ENCODE measurements at places on chromosomes 11 and 22.
A peak's percentile ranks its signal among the peaks of the same experiment; 100 is the strongest.

DNA sequence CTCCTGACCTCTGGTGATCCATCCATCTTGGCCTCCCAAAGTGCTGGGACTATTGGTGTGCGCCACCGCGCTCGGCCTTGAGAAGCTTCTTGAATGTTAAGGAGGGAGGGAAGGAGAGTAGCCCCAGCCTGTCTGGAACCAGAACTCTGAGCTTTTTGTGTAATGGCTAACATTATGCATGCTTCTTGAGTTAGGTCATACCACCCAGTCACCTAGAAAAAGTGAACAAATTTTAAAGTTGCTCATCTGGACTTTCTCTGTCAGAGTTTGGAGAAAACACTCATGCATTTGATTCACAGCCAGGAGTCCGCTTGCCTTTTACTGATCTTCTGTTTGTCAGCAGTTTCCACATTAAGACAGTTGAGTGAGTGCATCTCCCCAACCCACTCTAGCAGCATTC, 82.1 kb downstream of the PPP6R3 start:
- peak; percentile 23 for DNase-seq
- no peak overlapping the region for H3K27ac ChIP-seq

DNA sequence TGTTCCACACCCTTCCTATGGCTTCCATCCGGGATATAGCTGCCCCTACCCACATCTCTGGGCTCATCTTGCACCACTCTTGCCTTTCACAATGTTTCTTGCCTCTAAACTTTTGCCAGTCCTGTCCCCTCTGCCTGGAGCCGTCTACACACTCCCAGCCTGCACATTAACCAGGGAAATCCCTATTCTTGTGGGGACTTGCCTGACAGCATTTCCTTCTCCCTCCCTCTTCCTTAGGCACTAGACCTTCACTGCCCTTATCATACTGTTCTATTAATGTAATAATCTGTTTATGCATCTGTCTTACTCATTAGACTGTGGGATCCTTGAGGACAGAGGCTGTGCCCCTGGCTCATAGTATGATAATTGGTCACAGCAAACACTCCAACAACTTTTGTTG, 5.8 kb upstream of the TTC12 start:
- no peaks in the 10 kb centered on the region for H3K36me3 ChIP-seq
- H3K4me3 ChIP-seq: no peak overlapping the region
- H3K4me1 ChIP-seq: peaks cover 5% of the 10 kb centered on the region

- DNase-seq: no peak
- H3K4me1 ChIP-seq: no peaks in the 10 kb centered on the region
- no peak overlapping the region for H3K27ac ChIP-seq
Observed at GRCh38 chr22:19621373-19622060, 92.8 kb upstream of the SEPTIN5 start.

GRCh38 chr11:107856981-107857517, 1.5 kb downstream of the SLC35F2 start:
- no peaks in the 10 kb centered on the region for H3K27me3 ChIP-seq
- H3K4me1 ChIP-seq: peaks cover 28% of the 10 kb centered on the region
- peaks cover 6% of the 10 kb centered on the region for H3K36me3 ChIP-seq

GRCh38 chr11:3121416-3121815, 43.7 kb downstream of the OSBPL5 start:
- no peak overlapping the region for H3K27ac ChIP-seq
- no peak for DNase-seq
- H3K27me3 ChIP-seq: no peaks in the 10 kb centered on the region
- no peak overlapping the region for H3K4me3 ChIP-seq
- H3K36me3 ChIP-seq: peaks cover 95% of the 10 kb centered on the region
- H3K4me1 ChIP-seq: peaks cover 39% of the 10 kb centered on the region

GRCh38 chr11:107720303-107720774, 8.5 kb upstream of the SLN start:
- no peaks in the 10 kb centered on the region for H3K36me3 ChIP-seq
- no peak overlapping the region for H3K4me3 ChIP-seq
- DNase-seq: no peak
- peaks cover 39% of the 10 kb centered on the region for H3K27me3 ChIP-seq

GRCh38 chr22:35353318-35353717, 27.6 kb upstream of the HMOX1 start:
- no peak overlapping the region for H3K4me3 ChIP-seq
- H3K27ac ChIP-seq: no peak overlapping the region
- H3K4me1 ChIP-seq: peaks cover 17% of the 10 kb centered on the region

DNA sequence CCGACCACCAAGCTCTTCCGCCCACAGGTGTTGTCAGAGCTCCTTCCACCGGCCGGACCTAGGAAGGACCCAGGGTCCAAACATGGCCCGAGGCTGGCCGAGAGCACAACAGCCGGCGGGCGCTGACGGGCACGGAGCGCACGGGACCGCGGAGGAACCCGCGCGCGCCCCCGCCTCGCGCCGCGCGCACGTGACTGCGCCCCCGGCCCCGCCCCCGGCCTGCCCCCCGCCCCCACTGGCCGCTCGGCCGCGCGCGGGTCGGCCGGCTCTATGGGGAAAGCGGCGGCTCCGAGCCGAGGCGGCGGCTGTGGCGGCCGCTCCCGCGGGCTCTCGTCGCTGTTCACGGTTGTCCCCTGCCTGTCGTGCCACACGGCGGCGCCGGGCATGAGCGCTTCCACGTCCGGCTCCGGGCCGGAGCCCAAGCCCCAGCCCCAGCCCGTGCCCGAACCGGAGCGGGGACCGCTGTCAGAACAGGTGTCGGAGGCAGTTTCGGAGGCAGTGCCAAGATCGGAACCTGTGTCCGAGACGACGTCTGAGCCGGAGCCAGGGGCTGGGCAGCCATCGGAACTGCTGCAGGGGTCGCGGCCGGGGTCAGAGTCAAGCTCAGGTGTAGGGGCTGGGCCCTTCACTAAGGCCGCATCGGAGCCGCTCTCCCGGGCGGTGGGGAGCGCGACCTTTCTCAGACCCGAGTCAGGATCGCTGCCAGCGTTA, at the start of gene OSBP2:
Gene OSBP2 (plus strand): TSS at position 235 of the 711 bp plus-strand sequence. CDS start 36 bp downstream, at position 271.
- no peak for DNase-seq
- peak within 1 kb of the TSS; percentile 72 for H3K4me3 ChIP-seq
- peaks cover 5% of the 10 kb centered on the region for H3K36me3 ChIP-seq
- no peak within 1 kb of the TSS for H3K27ac ChIP-seq

DNA sequence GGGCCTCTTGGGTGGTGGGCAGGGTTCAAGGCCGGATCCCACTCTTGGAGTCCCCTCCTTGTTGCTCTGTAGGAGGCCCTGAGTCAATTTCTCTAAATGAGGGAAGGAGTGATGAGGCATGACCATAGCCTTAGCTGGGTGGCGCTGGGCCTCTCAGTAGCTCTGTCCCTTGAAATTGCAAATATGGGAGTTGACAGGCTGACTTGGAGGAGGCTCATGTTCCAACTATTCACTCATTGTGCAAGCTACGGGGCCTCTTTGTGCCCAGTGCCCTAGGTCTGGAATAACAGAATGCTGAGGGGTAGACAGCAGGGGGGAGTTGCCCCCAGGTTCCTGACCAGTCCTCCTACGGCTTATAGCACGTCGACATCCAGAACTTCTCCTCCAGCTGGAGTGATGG, 8.0 kb downstream of the SELENOM start:
- H3K27me3 ChIP-seq: no peaks in the 10 kb centered on the region
- no peak overlapping the region for H3K4me3 ChIP-seq
- H3K36me3 ChIP-seq: peaks cover 26% of the 10 kb centered on the region
- DNase-seq: no peak

DNA sequence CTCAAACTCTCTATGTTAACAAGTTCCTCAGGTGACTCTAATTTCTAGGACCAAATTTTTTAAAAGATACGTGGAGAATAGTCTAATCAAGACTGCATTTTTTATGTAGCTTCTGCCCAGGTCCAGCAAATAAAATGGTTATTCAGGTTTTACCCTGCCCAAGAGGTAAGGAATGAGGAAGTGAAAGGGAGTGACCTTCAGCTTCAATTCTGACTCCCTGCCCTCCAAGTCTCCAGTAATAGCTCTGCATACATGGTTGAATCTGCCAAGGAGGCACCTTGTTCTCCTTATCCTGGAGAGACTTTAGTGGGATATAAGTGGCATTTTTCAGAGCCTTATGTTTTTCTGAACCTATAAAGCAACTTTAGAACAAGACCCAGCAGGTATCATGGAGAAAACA, 15.5 kb downstream of the MUC15 start:
- no peak for DNase-seq
- H3K4me1 ChIP-seq: no peaks in the 10 kb centered on the region
- no peak overlapping the region for H3K27ac ChIP-seq
- H3K27me3 ChIP-seq: peaks cover 28% of the 10 kb centered on the region
- no peak overlapping the region for H3K4me3 ChIP-seq
- H3K36me3 ChIP-seq: no peaks in the 10 kb centered on the region

- H3K27me3 ChIP-seq: no peaks in the 10 kb centered on the region
- no peak overlapping the region for H3K27ac ChIP-seq
- H3K36me3 ChIP-seq: no peaks in the 10 kb centered on the region
- H3K4me1 ChIP-seq: peaks cover 13% of the 10 kb centered on the region
- no peak for DNase-seq
- no peak overlapping the region for H3K4me3 ChIP-seq
Observed at GRCh38 chr11:110778343-110778742, 66.1 kb upstream of the ARHGAP20 start.

DNA sequence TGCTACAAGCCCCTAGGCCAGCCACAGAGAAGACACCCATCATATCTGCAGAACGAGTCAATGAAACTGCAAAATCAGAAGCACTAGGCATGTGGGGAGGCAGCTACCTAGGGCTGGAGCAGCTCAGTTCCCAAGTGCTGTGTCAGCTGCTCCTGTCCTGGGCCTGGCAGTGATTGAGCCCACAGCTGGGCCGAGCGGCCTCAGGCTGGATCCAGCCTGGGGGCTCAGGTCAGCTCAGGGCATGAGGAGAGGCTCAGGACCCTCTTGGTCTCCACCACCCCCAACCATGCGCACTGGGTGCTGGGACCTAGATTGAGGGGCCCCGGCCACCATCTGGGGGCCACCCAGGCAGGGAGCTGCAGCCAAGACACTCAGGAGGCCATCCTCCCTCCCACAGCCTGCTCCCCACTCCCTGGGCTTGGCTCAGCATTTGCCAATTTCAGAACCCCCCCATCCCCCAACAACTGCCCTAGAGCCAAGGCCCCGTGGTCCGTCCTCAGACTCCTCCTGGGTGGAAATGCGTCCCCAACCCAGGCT, 2.4 kb upstream of the TNNT3 start:
- no peaks in the 10 kb centered on the region for H3K36me3 ChIP-seq
- H3K27ac ChIP-seq: no peak overlapping the region
- no peaks in the 10 kb centered on the region for H3K4me1 ChIP-seq

- no peak overlapping the region for H3K4me3 ChIP-seq
- no peaks in the 10 kb centered on the region for H3K4me1 ChIP-seq
- no peaks in the 10 kb centered on the region for H3K36me3 ChIP-seq
- no peak for DNase-seq
- no peak overlapping the region for H3K27ac ChIP-seq
- no peaks in the 10 kb centered on the region for H3K27me3 ChIP-seq
Observed at GRCh38 chr22:48639896-48640748, 1187.6 kb downstream of the BRD1 start.

- peaks cover 30% of the 10 kb centered on the region for H3K36me3 ChIP-seq
- no peak overlapping the region for H3K4me3 ChIP-seq
- peaks cover 9% of the 10 kb centered on the region for H3K4me1 ChIP-seq
- H3K27ac ChIP-seq: no peak overlapping the region
- no peaks in the 10 kb centered on the region for H3K27me3 ChIP-seq
Observed at GRCh38 chr22:27877501-27877900, 41.6 kb downstream of the PITPNB start.

DNA sequence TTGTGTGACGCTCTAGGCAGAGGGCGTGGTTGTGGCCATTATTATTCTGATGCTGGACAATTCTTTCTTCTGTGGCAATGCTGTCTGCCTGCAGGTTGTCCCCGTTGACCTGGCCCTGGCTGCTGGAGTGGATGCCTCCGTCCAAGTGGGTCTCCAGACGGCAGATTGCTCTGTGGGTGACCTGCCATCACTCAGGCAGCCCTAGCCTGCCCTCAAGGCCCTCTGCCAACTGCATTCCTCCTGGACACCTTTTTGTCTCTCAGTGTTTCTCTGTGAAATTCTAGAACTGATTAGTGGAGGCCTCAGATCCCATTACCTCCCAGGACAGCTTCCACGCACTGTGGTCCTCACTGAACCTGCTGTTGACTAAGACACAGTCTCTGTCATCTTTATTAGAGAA, 86.7 kb downstream of the TBC1D22A start:
- H3K4me1 ChIP-seq: peaks cover 29% of the 10 kb centered on the region
- H3K27me3 ChIP-seq: no peaks in the 10 kb centered on the region
- H3K27ac ChIP-seq: no peak overlapping the region
- no peak overlapping the region for H3K4me3 ChIP-seq
- peaks cover 23% of the 10 kb centered on the region for H3K36me3 ChIP-seq

GRCh38 chr11:22792497-22792896, 37.1 kb downstream of the SVIP start:
- peak; percentile 21 for DNase-seq
- no peaks in the 10 kb centered on the region for H3K36me3 ChIP-seq
- no peaks in the 10 kb centered on the region for H3K4me1 ChIP-seq
- H3K4me3 ChIP-seq: no peak overlapping the region
- peaks cover 27% of the 10 kb centered on the region for H3K27me3 ChIP-seq

DNA sequence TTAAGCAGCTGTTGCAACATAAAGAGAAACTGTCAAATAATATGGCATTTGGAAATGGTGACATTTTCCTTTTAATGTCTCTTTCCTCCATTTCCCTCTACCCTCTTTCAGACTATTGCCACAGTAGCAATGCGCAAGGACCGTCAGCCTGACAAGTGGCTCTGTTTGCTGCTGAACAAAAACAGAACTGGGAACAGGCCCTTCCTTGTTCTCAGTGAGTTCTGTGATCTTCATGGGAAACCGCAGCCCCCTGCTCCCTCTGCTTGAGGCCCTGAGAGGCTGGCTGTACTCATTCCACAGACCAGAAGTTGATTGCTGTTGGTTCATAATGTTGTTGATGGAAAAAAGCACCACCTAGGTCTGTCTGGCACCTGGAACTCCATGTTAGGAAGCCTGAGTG, 559.7 kb downstream of the OPCML start:
- H3K4me3 ChIP-seq: no peak overlapping the region
- H3K4me1 ChIP-seq: no peaks in the 10 kb centered on the region
- H3K36me3 ChIP-seq: no peaks in the 10 kb centered on the region

DNA sequence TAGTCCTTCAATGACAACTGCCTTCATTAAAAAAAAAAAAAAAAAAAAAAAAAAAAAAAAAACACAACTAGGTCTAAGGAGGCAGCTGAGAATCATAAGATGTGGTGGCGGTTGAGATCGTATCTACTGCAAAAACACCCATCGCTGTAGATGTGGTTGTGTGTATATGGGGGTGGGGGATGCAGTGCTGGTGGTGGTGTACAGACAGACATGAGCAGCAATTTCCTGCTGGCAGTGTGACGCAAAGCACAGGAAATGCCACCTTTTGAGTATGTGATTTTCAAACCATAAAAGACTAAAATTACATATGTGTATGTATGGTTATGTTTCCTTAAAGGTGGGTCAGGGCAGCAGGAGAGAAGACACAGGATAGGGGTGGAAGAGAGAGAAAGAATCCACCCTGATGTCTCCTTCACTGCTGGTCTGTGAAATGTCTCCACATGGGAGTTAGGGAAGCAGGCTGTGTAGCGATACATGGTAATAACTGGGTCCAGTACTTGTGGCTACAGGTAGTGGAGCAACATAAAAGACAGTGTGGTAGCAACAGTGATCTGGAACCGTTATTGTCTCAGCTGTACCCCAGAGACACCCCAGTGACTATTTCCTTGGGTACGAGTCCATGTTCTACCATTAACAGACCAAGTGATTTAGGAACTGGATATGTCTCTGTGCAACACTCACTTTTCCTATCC, 57.9 kb downstream of the SYTL2 start:
- no peaks in the 10 kb centered on the region for H3K4me1 ChIP-seq
- H3K36me3 ChIP-seq: no peaks in the 10 kb centered on the region
- H3K4me3 ChIP-seq: no peak overlapping the region
- H3K27ac ChIP-seq: no peak overlapping the region

GRCh38 chr22:27585141-27585540, 216.4 kb downstream of the MN1 start:
- H3K36me3 ChIP-seq: no peaks in the 10 kb centered on the region
- no peak overlapping the region for H3K27ac ChIP-seq
- peaks cover 15% of the 10 kb centered on the region for H3K4me1 ChIP-seq
- H3K4me3 ChIP-seq: no peak overlapping the region
- no peaks in the 10 kb centered on the region for H3K27me3 ChIP-seq

All from MCF 10A (cell line).